ENCODE measurements at places on chromosomes 5 and 9.
A peak's percentile ranks its signal among the peaks of the same experiment; 100 is the strongest.

- no peak for DNase-seq
Observed at GRCh38 chr5:154435226-154435625, 10.6 kb upstream of the SAP30L start.

GRCh38 chr5:129857116-129857515 is 47.1 kb upstream of the CHSY3 start:
- DNase-seq = no peak

DNA sequence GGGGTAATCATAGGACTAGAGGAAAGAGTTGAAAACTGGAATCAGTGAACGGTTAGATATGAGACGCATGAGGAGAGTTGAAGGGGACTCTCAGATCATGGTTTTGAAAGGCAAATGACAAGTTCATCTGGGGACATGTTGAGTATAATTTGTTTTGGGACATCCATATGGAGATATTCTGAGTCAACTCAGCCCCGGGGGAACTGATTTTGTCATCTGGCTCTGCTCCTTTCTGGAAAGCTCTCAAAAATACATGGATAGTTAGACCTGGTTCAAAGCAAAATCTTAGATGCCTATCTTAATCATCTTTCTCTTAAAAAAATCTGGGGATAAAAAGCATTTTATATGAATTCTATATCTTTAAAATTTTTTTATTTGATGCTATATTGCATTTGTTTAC is 161.2 kb downstream of the SNX18 start:
- no peak for DNase-seq

- DNase-seq = peak; percentile 44
Observed at GRCh38 chr5:85049020-85049419, 664.3 kb upstream of the EDIL3 start.

- peak; percentile 94 for DNase-seq
Observed at GRCh38 chr9:109816490-109816889, 36.5 kb downstream of the PALM2AKAP2 start.
